ENCODE measurements at places on chromosomes 11 and 22.

DNA sequence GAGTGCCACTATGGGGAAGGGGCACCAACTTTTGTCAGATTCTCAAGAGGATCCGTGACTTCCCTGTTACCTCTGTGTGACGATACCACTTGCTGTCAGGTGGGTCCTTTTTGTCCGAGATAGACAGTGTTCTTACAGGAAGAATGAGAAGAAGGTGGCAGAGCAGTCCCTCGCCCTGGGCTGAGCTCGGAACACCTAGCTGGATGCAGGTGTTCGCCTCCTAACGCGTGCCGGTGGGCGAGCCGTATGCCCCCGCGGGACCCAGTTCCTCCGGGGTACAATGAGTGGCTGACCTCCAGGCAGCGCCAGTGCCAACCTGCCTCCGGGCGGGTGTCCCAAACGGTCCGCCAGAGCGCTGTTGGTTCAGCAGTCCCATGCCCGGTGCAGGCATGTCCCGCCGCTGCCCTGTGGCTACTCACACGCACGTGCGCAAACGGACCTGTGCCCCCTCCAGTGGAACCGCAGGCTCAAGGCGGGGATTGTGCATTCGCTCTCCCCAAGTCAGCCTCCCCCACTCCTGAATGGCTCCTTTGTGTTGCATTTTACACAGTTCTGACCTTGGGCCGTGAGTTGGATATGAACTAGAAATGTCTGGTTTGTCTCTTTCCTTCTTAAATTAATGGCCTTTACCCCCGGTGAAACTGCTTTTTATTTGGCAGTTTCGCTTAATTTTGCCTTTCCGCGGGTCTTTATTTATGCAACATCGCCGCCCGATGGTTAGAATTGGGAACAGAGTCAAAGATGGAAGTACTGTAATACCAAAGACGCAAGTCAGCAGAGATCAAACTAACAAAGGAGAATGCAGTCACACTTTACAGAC is 1.1 kb upstream of the ABTB2 start:
- DNase-seq, result peak; percentile 43

GRCh38 chr11:66904981-66905521 is 48.2 kb downstream of the LRFN4 start:
- no peak for DNase-seq

- no peak for DNase-seq
These were observed 11.8 kb upstream of the PLAAT2 start for GRCh38 chr11:63574856-63575602.

DNA sequence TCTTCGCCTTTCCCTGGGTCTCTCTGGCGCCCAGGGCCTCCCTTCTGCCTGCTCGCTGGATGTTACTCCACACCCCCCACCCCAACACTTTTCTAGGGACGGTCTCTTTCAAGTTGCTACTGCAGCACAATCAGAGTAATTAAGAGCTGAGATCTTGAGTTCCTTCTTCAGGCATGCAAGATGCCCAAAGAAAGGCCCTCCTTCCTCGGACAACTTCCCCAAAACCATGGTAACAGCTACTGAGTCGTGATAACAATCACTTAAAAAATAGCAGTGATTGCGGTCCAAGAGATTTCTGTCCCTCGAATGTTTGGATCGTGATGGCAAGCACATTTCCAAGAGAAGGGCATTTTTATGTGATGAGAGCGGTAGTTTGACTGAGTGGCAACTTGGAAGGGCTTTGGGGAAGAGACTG is 638 bp upstream of the TENM4 start:
- DNase-seq, result no peak

- DNase-seq, result no peak
These were observed 784 bp upstream of the SLC43A3 start for GRCh38 chr11:57427727-57428082.

- DNase-seq, result no peak
These were observed 39.8 kb downstream of the EIF3F start for GRCh38 chr11:8026982-8027381.

DNA sequence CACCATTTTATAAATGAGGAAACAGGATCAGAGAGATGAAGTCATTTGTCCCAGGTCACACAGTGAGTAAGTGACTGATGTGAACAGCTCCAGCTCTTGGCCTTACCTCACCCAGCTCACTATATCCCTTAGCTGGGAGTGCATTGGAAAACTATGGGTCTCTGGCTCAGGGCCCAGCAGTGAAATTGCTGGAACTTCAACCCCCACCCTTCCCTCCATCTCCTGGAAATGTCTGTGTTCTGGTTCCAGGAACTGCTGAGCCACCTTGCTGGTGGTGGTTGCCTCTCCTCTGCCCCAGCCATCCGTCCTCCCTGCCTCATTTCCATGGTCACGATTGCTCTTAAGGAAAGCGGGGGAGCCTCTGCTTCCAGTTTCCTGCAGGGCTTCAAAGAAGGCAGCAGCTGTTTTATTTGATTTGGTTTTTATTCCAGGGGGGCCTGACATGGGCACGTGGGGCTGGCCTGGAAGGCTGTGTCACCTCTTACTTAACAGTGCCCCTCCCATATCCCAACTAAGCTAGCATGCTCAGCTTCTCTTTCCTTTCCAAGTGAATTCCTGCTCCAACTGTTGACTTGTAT is 46.2 kb upstream of the CSTF3 start:
- DNase-seq, result no peak

DNA sequence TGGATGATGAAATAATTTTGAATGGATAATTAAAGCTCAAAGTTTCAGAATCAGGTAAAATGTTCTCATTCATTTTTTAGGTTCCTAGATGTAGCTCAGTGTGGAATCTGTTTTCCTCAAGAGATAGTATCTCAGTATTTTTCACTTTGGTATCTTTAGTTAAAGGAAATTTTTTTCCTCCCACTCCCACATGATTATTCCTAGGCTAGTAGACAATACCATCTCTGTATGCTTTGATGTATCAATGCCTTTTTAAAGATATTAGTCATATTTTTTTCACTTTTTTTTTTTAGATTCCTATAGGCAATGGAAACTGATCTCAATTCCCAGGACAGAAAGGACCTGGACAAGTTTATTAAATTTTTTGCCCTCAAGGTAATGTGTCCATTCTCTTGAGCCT is 26.6 kb downstream of the ATG13 start:
- no peak for DNase-seq

- DNase-seq, result no peak
These were observed 473.8 kb downstream of the OPCML start for GRCh38 chr11:133058501-133058900.

GRCh38 chr11:82720267-82721065 is 13.2 kb downstream of the FAM181B start:
- no peak for DNase-seq

DNA sequence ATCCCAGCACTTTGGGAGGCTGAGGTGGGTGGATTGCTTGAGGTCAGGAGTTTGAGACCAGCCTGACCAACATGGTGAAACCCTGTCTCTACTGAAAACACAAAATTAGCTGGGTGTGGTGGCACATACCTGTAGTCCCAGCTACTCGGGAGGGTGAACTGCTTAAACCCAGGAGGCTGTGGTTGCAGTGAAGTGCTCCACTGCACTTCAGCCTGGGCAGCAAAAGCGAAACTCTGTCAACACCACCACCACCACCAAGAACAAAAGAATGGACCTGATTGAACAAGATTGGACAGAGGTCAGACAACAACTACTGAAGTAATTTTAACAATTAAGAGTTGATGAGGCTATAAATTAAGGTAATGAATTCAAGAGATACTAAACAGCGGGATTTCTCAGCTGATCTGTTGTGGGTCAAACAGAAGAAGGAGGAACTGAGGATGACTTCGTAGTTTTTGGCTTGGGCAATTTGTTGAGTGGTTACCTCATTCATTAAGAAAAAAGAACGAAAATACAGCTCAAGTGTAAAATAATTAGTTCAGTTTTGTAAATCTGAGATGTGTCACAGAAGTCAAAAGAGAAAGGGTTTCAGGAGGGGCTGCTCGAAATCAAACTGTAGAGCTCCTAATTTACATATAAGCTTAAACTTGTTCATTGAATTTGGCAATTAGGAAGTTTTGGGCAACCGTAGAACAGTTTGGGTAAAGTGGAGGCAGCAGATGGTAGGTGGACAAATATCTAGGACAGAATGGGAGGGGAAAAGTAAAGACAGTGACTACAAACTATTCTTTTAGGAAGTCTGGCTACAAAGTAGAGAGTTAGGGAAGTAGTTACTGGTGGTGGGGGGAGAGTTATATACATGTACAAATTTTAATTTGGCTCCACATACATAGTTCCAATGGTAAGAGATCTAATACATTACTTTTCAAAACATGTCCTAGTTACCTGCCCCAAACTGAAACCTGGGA is 4.5 kb downstream of the IL18 start:
- no peak for DNase-seq

DNA sequence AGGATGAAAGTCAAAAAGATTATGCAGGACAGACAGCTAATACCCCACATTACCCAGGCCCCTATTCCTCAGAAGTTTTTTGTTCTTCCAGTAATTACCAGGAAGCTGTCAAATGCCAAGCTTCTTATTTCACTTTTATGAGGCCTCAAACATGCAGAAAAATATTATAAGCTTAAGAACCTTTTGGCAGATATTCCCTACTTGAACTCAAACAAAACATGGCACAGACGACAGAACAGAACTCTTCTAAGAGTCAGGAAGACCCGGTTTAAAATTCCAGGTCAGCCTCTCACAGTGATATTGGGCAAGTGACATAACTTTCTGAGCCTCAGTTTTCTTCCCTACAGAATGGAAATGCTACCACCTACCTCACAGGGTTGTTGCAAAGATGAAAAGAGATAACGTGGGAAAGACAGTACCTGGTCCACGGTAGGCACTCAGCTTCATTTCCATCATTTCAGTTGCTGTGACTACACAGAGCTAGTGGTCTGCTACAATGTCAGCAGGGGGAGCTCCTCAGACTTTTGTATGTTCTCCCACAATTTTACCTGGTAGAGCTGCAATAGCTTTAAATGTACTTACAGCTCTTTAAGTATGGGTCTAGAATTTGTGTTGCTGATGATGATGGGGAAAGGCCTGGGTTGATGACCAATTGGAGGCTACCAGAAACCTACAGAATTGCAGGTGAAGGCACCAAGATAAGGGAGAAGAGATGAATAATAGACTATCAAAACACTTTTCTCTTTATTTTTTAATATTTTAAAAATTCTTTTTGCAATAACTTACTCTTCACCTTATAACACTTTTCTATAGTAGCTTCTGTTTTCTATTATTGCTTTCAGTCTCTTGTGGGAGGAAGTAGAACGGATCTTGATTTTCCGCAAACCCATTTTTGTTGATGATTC is 98.3 kb upstream of the CHRM4 start:
- no peak for DNase-seq

GRCh38 chr11:35479731-35480130 is 45.7 kb downstream of the PAMR1 start:
- DNase-seq, result no peak

- no peak for DNase-seq
These were observed 17.8 kb upstream of the RAPSN start for GRCh38 chr11:47466701-47467250.

DNA sequence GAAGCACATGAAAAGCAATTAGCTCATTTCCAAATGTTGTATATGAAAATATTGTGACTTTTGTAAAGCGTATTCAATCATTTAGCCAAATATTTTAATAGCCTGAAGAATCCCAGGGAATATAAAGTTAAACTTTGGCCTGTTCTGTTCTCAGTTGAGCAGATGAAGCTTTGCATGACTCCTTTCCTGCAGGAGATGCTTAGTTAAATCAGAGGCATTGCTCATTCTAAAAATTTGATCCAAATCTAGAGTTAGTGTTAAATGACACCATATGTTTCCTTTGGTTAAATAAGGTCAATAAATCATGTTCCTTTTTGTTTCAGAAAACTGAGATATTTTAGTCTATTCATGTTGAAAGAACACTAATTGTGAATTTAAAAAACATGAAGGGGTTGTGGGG is 51.2 kb upstream of the BIRC3 start:
- no peak for DNase-seq

GRCh38 chr22:16651217-16651616 is 58.6 kb upstream of the CCT8L2 start:
- DNase-seq, result no peak

DNA sequence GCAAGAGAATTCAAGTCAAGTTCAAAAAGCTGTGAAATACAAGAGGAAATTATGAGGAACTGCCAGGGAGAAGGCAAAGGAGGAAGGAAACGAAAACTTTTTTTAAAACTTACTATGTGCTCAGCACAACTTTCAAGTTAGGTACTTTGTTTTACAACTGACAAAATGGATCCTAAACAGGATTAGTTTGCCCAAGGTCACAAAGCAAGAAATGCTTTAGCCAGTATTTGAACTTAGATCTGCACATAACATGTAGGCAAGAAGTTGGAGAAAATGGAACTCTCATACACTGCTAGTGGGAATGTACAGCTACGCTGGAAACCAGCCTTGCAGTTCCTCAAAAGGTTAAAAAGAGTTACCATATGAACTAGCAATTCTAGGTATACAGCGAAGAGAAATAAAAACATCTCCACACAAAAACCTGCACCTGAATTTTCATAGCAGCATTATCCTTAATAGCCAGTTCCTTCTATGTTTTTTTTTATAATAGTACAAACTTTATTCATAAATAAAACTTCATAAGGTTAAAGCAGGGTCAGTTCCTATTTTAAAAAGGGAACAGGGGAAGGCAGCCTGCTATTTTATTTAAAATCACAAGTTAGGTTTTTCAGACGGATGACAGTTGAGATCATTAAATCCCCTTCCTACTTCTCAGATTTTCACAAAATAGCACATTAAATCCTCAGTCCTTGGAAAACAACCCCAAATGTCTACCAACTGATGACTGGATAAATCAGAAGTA is 19.2 kb downstream of the DDX6 start:
- DNase-seq, result no peak

DNA sequence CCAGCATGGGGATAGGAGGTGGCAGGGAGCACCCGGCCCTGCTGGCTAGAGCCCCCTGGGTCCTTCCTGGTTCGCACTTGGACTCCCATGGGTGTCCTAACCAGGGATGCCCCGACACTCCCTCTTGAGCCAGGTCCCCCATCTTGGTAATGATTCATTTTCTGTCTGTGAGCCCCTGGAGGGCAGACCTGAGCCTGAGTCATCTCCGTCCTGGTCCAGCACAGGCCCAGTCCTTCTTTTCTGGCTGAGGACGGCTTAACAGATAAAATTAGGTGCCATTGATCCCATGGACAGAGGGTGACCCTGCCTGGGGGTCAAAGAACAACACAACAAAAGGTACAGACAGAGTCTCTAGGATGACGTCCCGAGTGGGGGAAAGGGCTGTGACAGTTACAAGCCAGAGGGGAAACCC is 3.5 kb downstream of the RHOD start:
- DNase-seq, result no peak

DNA sequence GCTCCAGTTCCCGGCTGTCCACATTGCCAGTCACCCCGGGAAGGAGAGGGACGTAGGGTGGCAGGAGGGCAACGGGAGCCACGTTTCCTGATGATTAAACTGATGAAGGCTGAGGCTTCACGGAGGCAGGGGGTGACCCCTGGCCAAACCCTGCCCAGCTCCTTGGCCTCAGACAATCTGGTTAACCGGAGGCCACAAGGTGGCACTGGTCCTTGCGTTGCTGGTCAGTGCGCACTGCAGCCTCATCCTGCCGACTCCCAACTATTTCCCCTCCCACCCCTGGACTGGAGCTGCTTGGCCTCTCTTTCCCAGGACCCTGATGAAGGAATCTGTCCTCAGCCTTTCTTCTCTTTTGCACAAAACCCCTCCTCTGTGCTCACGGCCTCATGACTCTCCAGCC is 75.3 kb downstream of the PDE2A start:
- DNase-seq, result no peak

Data from NK-92 treated with Interleukin-12 subunit alpha and Interleukin-12 subunit beta, amount 100 ng/mL, for 24 hours (cell line).